ENCODE measurements at places on chromosomes 16 and 17. TPM values are rescaled to one million over a fixed set of nuclear protein-coding genes. Genes with fewer than 3 reads are reported as not detected.

GRCh38 chr17:66720027-66720426 lies 114.9 kb upstream of the CACNG5 start:
- no peak overlapping the region for H3K4me3 ChIP-seq
- H3K36me3 ChIP-seq: no peaks in the 10 kb centered on the region
- H3K27ac ChIP-seq: no peak overlapping the region
- H3K4me1 ChIP-seq: peaks cover 10% of the 10 kb centered on the region

GRCh38 chr17:40671282-40671681 lies 6.3 kb upstream of the KRT222 start:
- H3K4me1 ChIP-seq: no peaks in the 10 kb centered on the region
- no peaks in the 10 kb centered on the region for H3K36me3 ChIP-seq
- DNase-seq: no peak
- H3K27ac ChIP-seq: no peak overlapping the region
- H3K4me3 ChIP-seq: no peak overlapping the region
- H3K27me3 ChIP-seq: peaks cover 17% of the 10 kb centered on the region

DNA sequence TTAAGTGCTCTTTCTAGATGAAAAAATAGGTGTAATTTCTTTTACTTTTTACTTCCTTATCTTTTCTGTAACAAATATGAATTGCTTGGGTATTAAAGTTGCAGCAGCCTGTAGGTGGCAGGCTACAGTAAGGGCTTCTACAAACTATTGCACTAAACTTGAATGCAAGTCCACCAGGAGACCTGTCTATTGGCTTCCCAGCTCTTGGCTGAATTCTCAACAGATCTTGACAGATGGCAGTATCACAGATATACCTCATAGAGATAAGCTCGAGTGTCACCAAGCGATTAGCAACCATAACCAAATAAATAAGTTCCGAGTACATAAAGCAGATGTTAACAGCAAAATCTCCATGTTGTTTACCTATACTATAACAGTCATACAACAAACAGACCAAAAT lies 5.9 kb downstream of the BBS2 start:
- peaks cover 39% of the 10 kb centered on the region for H3K36me3 ChIP-seq
- H3K27ac ChIP-seq: no peak overlapping the region
- peak; percentile 48 for DNase-seq
- no peak overlapping the region for H3K4me3 ChIP-seq
- H3K4me1 ChIP-seq: peaks cover 43% of the 10 kb centered on the region
- H3K27me3 ChIP-seq: no peaks in the 10 kb centered on the region

- H3K4me3 ChIP-seq: no peak overlapping the region
- peaks cover 30% of the 10 kb centered on the region for H3K4me1 ChIP-seq
- DNase-seq: no peak
- H3K27ac ChIP-seq: peak overlapping the region; percentile 75
- H3K36me3 ChIP-seq: no peaks in the 10 kb centered on the region
These were observed 77.1 kb downstream of the NXN start for GRCh38 chr17:902463-902862.

DNA sequence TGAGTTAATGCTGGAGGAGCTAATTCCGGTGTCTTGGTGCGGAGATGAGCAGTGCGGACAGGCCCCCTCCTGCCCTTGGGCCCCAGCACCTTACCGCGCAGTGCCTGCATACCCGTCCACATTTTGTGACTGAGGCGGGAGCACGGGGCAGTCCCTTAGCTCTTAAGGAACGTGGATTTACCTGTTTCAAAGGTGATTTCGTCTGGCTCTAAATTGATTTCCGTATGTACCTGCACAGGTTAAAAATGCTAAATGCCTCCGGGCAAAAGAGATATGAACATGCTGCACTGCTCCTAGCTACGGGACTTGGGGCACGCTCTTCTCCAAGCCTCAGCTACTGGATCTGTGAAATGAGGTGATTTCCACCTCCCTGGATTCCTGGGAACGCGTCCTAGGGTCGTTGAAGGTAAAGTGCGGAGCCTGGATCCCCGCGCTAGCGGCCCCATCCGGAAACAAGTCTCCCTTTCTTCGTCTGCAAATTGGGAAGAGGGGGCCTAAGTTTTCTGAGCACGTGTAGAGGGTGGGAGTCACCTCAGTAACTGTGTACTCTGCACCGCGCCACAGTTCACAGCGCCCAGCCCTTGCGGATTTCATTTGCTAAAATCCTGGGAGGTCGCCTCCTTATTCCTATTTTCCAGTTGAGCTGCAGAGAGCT lies 669 bp upstream of the CRISPLD2 start:
- H3K27ac ChIP-seq: peak overlapping the region; percentile 79
- no peaks in the 10 kb centered on the region for H3K27me3 ChIP-seq
- no peak for DNase-seq
- no peaks in the 10 kb centered on the region for H3K36me3 ChIP-seq
- H3K4me1 ChIP-seq: peaks cover 33% of the 10 kb centered on the region

- H3K27ac ChIP-seq: no peak overlapping the region
- H3K4me3 ChIP-seq: no peak overlapping the region
- no peak for DNase-seq
- H3K36me3 ChIP-seq: no peaks in the 10 kb centered on the region
- H3K27me3 ChIP-seq: no peaks in the 10 kb centered on the region
These were observed 200.4 kb downstream of the AXIN2 start for GRCh38 chr17:65360961-65361552.

DNA sequence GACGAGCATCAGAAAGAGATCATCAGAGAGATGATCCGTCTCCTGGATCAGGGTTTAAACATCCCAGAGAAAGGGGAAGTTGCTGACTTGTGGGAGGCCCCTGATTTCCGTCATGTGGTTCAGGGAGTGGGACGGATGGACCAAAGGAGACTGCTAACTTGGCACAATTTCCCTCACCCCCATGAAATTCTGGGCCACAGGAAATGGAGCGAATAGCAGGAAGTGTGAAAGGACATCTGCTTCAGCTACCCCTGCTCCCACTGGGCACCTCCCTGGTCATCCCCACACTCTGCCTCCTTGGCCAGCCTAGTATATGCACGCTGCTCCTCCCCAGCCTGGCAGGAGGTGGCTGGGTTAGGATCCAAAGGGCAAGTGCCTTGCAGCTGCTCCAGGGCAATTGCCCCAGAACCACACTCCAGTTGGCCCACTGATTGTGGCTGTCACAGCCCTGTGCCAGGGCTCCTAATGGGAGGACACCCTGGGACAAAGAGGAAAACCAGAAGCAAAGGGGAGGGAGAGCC lies 1.3 kb downstream of the ARRB2 start:
- peaks cover 58% of the 10 kb centered on the region for H3K4me1 ChIP-seq
- H3K4me3 ChIP-seq: peak overlapping the region; percentile 89
- no peaks in the 10 kb centered on the region for H3K27me3 ChIP-seq

GRCh38 chr16:52740333-52740732 lies 193.4 kb upstream of the TOX3 start:
- H3K36me3 ChIP-seq: no peaks in the 10 kb centered on the region
- H3K27ac ChIP-seq: no peak overlapping the region
- no peaks in the 10 kb centered on the region for H3K27me3 ChIP-seq
- H3K4me3 ChIP-seq: no peak overlapping the region

DNA sequence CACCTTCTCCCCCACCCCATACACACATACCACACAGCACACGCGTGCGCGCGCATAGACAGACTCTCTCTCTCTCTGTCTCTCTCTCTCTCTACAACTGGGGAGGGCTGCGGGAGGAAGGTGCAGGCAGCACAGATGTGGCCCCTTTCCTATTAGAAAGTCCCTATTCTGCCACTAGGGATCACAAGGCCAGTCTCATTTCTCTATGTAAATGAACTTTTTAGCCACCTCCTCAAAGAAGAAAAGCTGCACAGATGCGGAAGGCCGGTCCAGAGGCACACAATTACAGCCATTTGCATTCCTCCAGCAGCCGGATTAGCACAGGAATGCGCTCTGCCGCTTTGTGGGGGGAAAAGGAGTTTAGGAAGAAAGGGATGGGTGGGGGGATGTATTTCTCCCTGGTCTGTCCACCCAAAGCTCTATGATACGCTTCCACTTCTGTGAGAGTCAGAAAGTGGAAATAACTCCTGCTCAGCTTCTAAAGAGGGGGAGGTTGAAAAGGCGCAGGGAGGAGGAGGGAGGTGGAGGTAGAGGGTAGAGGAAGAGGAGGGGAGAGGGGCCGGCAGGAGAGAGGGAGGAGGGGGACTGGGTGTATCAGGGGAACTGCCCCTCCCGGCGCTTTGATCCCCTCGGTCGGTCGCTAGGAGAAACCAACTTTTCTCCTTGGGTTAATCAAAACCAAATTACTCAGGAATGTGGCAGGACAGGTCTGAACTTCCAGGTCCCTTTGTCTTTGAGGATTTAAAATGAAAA lies 11.7 kb downstream of the ZFHX3 start:
- peaks cover 28% of the 10 kb centered on the region for H3K4me1 ChIP-seq
- no peaks in the 10 kb centered on the region for H3K36me3 ChIP-seq
- peak overlapping the region; percentile 59 for H3K27ac ChIP-seq
- H3K4me3 ChIP-seq: no peak overlapping the region
- DNase-seq: no peak
- H3K27me3 ChIP-seq: no peaks in the 10 kb centered on the region

DNA sequence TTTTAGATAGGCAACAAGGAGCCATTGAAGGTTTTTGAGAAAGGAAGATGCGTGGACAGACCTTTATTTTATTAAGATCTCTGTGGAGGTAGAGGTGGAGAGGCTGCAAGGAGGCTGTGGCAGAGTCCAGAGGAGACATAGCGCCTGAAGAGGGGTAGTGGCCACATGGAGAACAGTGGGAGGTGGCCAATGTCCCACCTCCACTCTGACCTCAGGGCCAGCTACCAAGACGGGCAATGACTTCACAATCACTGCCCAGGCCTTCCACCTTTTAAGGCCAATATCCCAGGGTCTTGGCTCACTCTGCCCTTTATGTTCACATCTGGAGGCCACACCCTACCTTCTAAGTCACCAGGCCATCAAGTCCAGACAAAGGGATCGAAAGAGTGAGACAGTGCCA lies at the start of gene C16orf78:
Gene C16orf78, plus strand, starts transcription at position 301 of the 400 bp plus-strand sequence. CDS start 136 bp downstream, outside the sequence.
- H3K4me3 ChIP-seq: no peak within 1 kb of the TSS
- no peak for DNase-seq
- no peak within 1 kb of the TSS for H3K27ac ChIP-seq
- no peaks in the 10 kb centered on the region for H3K27me3 ChIP-seq
- H3K4me1 ChIP-seq: no peaks in the 10 kb centered on the region
- H3K36me3 ChIP-seq: no peaks in the 10 kb centered on the region

- H3K4me1 ChIP-seq: no peaks in the 10 kb centered on the region
- DNase-seq: no peak
- H3K27me3 ChIP-seq: no peaks in the 10 kb centered on the region
- no peak overlapping the region for H3K27ac ChIP-seq
- H3K36me3 ChIP-seq: peaks cover 89% of the 10 kb centered on the region
- H3K4me3 ChIP-seq: no peak overlapping the region
These were observed 9.9 kb downstream of the EME1 start for GRCh38 chr17:50382931-50383330.

DNA sequence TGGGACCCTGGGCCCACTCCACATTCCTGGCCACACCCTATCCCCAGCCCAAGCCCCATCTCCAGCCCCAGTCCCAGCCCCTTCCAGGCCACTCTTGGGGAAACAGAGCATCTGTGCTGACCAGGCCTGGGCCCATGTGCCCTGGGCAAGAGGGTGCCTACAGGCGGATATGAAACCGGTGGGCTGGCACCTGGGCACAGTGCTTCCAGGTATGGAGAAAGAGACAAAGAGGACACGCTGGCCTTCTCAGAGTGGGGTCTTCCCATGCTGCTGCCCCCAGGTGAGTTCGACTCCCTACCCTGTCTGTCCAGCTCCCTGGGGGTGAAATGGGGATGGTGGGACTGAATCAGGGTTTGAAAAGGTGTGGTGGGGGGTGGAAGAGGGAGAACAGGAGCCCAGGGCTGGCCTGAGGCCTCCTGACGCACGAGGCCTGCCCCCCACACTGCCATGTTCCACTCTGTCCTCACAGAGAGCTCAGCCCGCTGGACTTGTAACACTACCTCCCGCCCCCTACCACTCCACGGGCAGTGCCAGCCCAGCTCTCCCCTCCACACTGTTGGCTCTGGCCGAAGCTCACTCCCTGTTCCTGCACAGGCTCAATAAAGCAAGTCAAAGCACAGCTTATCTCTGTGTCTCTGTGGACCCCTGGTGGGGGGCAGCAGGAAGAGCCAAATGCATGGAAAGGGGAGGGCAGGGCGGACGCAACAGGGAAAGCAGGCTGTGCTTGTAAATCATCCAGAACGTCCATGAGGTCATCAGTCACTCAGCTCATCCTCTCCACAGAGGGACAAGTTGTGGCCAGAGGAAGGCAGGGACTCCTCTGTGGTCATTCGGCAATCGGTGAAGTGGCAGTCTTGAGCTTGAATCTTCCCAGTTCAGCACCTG lies 71.1 kb upstream of the TMEM97 start:
- no peaks in the 10 kb centered on the region for H3K36me3 ChIP-seq
- no peak overlapping the region for H3K27ac ChIP-seq

Gene CPHXL2
- not detected for total RNA-seq

Gene EVI2B
- total RNA-seq: 21.3 TPM
